Head of caudate nucleus (tissue), 42 donors: ENCODE measurements at places on chromosomes 1 and 21.

DNA sequence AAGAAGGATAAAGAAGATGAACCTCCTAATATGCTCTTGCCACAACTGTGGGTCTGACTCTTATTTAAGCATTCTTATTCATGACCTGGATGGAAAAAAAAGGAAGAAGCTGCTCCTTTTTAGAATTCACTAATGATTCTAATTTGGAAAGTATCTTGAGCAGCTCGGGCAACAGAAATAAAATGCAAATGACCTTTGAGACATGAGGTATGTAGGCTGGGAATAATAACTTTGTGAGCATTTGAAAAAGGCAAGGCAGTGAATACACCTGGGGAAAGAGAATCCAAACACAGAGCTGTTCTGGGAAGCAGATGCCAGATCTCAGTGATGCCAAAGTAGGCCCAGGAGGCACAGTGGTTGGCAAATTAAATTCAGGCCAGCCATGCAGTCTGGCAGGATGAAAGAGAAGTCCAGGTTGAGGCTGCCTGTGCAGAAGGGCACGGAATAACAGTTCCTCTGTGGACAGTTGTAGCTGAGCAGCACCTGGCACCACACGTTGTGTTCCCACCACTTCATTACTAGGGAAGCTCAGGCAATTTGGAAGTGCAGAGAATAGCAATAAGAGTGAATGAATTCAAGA is 320.8 kb upstream of the ST6GALNAC5 start:
- DNase-seq: no peak

GRCh38 chr21:31133243-31133830 is 95.1 kb upstream of the KRTAP19-8 start:
- no peak for DNase-seq

DNA sequence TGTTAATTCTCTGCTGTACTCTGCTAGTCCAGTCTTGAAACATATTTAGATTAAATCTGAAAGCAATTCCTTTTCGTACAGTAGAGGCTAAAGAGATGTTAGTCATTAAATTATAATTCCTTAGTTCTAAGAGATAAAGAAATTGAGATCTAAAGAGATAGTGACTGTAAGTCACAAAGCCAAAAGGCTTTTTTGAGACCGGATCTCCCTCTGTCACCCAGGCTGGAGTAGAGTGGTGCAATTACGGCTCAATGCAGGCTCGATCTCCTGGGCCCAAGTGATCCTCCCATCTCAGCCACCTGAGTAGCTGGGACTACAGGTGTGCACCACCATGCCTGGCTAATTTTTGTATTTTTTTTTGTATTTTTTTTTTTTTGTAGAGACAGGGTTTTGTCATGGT is 64.7 kb downstream of the TPR start:
- no peak for DNase-seq

DNA sequence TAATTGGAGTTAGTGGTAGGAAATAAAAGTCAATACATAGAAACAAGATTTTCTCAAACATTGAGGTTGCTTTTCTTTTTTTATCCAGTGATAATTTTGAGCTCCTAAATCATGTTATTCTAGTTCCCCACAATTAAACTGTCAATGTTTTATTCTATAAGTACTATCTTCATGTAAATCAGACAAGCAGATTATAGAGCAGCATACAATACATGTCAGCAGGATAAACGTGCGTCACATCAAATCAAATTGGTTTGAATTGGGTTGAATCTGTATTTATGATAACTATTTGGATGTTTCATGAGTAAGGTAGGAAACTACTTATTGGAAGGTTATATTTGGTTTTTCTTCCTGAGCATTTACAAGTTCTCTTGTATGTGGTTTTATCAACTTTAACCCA is 2028.7 kb downstream of the NCAM2 start:
- no peak for DNase-seq

DNA sequence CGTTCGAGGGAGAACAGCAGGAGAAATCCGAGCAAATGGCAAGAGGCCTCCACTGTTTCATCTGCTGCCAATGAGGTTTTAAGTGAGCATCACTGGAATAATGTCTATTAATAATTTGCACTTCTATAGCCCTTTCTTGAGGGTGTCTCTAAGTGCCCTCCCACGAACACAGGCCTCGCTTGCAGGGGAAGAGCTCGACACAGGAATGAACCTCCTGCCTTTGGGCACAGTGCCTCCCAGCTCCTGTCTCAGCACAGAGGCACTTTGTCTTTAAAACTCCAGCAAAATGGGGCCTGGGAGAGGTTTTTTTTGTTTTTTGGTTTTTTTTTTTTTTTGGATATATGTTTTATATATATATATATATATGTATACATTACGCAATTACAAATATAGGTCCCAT is 56.6 kb downstream of the OLIG1 start:
- DNase-seq: no peak
